ENCODE measurements at places on chromosomes 5 and 9.

GRCh38 chr5:128174951-128175350, 91.4 kb downstream of the SLC12A2 start:
- DNase-seq, result no peak

- no peak for DNase-seq
Measured at GRCh38 chr9:122370303-122370702, 521 bp upstream of the PTGS1 start.

DNA sequence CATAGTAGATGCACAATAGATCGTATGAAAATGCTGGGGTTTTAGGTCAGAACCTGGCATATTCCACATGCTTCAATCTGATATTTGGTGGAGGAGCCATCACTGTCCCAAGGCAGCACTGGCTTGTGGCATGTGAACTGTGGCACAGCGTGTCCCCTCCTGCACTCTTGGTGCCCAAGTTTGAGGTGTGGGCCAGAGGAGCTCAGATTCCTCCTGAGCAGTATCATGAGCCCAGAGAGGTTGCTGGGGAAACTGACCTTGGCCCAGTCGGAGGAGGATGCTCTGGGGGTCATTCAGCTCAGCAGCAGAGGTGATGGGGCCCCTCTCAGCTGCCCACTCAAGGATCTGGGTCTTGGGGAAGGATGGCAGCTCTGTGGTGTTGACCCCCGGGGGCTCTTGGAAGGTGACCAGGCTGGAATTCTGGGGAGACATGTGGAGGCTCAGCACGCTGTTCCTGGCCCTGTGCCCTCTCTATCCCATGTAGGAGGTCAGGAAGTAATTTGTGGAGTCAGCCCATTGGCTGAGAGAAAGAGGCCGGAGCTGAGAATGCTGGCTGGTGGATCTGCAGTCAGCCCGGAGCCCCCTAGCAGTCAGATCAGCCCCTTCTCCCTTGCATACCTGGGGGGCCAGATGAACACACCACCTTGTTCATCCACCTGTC, 23.7 kb downstream of the FPGS start:
- no peak for DNase-seq

DNA sequence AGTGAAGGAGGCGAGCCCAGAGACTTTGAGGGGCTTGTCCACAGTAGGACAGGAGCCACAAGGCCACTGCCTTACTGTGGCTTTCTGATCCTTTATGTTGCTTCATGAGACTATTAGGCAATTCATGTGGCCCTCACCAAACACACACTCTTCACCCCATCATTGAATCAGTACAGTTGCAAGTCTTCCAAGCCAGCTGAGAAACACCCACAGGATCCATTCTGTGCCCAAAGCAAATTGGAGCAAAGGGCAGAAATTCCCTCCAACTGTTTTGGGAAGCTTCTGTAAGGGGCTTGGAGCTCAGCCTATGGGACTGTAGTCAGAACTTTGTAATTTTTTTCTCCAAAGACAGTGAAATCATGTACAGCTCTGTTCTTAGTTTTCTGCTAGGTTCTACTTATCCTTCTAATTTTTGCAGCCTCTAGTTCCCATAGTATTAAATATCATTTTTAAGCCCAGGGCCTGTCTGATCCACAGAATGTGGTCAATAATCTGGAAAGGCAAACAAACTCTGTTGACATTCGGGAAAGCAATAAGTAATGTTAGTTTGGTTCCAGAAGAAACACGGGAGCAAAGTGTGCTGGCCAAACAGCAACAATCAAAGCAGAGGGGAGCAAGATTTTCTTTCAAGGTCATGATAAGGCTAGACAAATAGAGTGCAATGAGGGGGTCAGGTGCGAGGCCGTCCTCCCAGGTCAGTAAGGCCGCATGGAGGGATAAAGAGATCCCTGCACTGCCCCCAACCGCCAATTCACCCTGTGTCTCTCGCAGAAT, 47.0 kb downstream of the UBE2QL1 start:
- DNase-seq, result no peak

GRCh38 chr5:42811591-42812446, at the start of gene SELENOP:
SELENOP (minus strand) TSS chr5:42811892; CDS start chr5:42808353, 3,539 bp downstream.
- no peak for DNase-seq

DNA sequence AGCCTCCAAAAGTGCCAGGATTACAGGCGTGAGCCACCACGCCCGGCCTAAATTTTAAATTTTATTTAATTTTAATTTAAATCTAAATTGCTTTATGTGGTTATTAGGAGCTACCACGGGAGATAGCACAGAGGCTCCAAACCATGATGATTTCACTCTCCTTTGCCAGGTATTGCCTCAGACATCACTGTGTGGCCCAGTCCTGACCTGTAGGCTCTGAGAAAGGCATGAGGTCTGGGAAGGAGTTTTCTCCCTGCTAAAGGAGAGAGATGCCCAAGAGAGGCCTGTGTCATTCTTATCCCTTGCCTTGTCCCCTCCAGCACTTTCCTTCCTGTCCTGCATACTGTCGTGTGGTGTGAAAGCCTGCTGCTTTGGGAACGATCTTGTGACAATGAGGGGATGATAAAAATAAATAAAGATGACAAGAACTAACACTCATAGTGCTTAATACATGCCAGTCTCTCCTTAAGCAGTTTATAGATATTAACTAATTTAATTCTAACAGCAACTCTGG, 37.0 kb upstream of the BASP1 start:
- no peak for DNase-seq

GRCh38 chr9:35335164-35335563, 154.7 kb upstream of the RUSC2 start:
- no peak for DNase-seq

- DNase-seq, result no peak
Measured at GRCh38 chr5:128213340-128213739, 129.8 kb downstream of the SLC12A2 start.

GRCh38 chr9:74403581-74403980, 93.6 kb upstream of the RORB start:
- no peak for DNase-seq

DNA sequence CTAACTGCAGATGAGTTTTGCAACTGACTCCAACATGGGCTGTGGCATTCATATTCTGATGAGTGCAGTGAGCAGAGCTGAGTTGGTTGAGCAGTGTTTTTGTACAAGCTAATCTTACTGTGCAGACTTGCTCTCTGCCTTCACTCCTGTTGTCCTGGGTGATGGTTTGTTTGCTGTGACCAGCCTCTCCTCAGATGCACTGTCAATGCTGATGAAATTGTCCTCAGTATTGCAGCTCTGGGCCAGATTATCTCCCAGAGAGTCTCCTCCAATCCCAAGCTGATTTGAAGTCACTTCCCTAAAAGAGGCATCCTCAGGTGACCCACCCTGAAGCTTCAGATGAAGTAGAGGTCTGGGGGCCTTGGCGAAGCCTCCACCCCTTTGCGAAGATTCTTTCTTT, 581.8 kb downstream of the ACTL7B start:
- no peak for DNase-seq

GRCh38 chr9:128190516-128191405, 611 bp downstream of the CIZ1 start:
- DNase-seq, result no peak

DNA sequence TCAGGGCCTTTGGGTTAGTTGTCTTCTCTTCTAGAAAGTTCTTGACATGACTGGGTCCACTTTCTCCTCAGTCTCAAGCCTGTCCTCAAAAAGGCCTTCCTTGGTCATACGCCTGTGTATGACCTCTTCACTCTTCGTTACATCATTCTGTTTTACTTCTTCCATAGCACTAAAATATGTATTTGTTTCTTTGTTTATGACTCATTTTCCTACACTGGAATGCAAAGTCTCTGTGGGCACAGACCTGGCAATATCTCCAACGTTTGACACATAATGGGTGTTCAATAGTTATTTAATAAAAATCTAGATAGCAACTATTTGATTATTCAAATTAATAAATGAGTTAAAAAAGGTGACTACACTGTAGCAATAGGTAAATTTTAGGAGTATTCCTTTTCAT, 85.1 kb downstream of the YIPF5 start:
- no peak for DNase-seq

DNA sequence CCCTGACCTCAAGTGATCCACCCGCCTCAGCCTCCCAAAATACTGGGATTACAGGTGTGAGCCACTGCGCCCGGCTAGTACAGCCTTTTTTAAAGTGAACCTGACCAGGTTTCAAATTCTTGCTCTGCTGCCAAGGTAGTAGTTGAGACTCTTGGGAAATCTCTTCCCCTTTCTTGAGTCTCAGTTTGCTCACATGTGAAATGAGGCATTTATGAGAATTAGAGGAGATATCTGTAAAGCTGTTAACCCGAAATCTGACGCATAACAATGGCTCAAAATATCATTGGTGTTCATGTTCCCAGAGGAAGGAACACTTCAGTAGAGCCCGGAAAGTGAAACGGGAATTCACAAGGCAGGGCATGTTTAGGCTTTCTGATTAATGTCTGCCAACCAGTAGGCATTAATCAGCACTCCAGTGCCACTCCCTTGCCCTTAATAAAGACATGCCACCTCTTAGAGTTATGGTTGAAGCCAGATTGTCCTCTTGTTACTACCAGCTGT, 1.5 kb downstream of the ARPC5L start:
- DNase-seq, result no peak

- no peak for DNase-seq
Measured at GRCh38 chr5:132493241-132493640, 2.7 kb upstream of the IRF1 start.

- DNase-seq, result no peak
Measured at GRCh38 chr9:116795821-116796220, 108.7 kb downstream of the TRIM32 start.

- no peak for DNase-seq
Measured at GRCh38 chr5:142660196-142660595, 25.7 kb downstream of the FGF1 start.
